Muscle of back (tissue), 13 donors: ENCODE measurements at places on chromosomes 1 and 21.

GRCh38 chr1:60678391-60678790, 404.0 kb upstream of the NFIA start:
- DNase-seq = no peak

DNA sequence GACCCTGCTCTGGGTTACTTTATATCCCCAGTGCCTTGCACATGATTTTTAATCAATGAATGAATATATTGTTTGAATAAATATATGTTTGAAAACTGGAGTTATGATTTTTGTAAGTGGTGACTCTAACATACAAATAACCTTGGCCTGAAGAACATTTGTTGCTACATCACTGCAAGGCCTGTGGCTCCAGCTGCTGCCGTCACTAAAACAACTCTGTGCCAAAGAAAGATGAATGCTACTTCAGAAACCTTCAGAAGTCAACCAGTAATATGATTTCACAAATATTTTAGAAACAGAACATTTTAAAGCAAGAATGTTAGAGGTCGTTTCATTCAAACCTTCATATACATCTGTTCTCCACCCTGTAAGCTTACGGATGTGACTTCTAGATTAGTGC, 60.6 kb upstream of the SEC16B start:
- no peak for DNase-seq

DNA sequence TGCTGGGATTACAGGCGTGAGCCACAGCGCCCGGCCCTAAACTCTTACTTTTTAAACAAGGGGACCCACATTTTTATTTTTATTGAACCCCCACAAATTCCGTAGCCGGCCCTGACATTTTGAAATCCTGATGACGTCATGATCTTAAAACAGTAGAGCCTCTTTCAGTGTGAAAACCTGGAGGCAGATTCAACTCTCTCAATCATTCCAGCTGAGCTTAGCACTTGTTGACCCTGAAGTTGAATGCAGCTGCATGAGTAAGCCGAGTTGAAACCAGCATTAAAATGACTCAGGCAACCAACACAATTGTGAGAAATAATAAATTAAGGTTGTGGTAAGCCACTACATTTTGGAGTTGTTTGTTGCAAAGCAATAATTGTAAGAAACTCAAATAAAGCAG, 93.9 kb upstream of the ADGRL4 start:
- peak; percentile 6 for DNase-seq

- DNase-seq = peak; percentile 22
These were observed at the start of gene NKAIN1 for GRCh38 chr1:31239653-31240241. TSS of gene NKAIN1 (minus strand) at chr1:31239887. CDS start at chr1:31239547, 340 bp downstream.

- peak; percentile 62 for DNase-seq
These were observed 20.6 kb upstream of the PPM1J start for GRCh38 chr1:112735752-112736151.

DNA sequence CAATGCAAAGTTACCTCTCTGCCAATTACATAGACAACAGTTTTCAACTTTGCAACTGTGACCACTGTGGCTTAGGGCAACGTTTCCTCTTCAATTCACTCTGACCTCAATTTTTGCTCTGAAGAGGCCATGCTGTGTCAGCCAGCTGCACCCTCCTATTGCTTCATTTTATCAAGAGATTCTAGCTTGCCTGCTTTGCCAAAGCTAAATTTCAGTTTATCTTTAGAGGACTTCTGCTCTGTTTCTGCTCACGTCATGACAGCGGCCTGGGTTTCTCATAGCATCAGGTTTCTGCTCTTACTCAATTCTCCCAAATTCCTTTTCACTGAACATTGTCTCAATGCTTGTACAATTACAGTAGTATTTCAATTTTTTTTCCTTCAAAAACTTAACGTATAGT, 154.6 kb downstream of the PLA2G4A start:
- DNase-seq = no peak

DNA sequence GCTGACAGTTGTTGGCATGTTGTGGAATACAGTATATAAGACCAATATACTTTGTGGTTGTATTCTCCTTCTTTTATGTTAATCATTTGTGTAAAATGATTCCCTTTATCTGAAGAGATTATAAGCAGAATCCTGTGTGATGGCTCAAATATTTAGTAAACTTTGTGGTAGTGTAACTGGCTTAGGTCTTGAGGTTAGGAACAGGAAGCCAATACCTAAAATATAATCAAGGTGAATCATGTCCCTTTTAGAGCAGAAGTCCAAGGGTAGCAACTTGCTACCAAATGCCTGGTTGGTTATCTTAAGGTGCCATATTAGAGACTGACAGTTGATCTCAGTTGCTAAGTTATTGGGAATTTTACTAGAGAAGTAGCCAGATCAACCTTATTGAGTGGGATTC, 398.5 kb upstream of the ADAMTS5 start:
- DNase-seq = no peak

DNA sequence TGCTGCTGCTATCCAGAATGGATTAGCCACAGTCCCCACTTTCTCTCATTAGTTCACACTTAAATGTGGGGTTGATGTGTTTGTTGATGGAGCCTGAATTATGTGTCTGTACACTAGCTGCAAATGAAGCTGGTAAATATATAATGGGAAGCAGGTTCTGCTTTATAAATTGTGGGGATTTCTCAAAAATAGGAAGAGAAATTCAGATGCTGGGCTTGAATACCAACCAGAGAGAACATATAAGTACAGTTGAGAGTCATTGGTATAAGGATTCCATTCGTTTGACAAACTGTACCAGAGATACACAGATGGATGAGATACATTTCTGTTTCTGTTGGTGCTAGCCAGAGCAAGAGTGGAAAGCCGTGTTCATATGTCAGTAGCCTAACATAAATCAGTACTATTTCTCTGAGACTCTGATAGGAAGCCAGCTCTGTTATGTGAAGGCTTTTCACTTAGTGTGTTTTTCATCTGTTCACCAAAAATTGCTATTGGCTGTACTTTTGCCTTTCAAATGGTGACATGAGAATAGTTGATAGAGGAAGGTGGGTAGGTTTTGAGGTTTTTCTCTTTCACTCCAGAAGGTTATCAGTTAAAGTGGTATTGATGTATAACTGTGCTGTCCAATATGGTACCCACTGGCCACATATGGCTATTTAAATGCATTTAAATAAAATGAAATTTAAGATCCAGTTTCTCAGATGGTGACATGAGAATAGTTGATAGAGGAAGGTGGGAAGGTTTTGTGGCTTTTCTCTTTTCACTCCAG, 15.6 kb downstream of the SMG7 start:
- no peak for DNase-seq

DNA sequence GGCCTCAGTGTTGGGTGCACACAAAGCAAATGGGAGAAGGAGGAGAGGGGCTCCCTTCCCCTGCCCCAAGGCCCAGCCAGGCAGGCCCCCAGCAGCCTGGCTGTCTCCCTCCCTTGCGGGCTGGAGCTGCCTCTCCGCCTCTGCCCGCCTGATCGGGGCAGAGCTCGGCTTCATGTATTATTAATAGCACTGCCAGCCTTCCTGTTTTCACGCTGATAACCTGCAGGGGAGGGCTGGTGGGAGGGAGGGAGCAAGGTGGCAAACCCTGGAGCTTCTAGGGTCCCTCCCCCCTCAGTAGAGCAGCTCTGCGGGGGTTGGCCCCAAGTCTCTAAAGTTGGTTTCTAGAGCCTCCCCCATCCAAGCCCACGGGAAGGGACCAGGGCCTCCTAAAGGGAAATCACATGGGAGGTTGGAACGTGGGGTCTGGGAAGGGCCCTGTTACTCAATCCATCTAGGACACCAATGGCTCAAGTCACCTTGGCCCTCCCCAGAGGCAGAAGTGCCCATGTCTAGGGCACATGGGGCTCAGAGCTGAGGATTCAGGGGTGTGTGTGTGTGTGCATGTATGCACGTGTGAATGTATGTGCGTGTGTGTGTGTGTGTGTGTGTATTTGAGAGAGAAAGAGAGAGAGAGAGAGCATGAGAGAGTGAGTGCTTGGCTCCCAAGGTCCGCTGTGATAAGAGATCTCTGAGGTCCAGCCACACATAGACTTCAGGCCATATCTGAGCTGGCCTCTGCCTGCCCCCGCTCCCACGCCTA, 21.8 kb upstream of the POU3F1 start:
- no peak for DNase-seq

- DNase-seq = no peak
These were observed 482.1 kb upstream of the ADAMTS5 start for GRCh38 chr21:27448960-27449359.

- DNase-seq = no peak
These were observed 722.3 kb downstream of the PLA2G4A start for GRCh38 chr1:187551061-187551460.

DNA sequence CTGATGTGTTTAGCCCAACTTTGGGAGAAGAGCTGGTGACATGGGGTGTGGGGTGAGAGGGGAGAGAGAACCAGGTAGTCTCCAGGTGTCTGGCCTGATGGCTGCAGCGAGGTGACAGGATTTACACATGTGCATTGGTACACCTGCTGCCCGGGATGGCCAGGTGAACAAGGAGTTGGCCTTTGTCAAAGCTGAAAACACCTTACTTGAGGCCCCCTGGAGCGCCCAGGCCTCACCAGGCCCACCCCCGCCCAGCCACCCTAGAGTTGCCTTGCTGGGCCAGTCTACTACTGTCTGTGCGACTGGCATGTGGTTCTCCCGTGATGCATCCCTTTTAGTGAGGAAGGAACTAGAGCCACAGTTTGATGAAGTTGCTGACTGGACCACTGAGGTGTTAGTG, 90.5 kb downstream of the ADARB1 start:
- no peak for DNase-seq

GRCh38 chr1:165060285-165060793, 296.2 kb downstream of the LMX1A start:
- DNase-seq = no peak

- no peak for DNase-seq
These were observed 67.0 kb upstream of the LBR start for GRCh38 chr1:225494789-225495359.

DNA sequence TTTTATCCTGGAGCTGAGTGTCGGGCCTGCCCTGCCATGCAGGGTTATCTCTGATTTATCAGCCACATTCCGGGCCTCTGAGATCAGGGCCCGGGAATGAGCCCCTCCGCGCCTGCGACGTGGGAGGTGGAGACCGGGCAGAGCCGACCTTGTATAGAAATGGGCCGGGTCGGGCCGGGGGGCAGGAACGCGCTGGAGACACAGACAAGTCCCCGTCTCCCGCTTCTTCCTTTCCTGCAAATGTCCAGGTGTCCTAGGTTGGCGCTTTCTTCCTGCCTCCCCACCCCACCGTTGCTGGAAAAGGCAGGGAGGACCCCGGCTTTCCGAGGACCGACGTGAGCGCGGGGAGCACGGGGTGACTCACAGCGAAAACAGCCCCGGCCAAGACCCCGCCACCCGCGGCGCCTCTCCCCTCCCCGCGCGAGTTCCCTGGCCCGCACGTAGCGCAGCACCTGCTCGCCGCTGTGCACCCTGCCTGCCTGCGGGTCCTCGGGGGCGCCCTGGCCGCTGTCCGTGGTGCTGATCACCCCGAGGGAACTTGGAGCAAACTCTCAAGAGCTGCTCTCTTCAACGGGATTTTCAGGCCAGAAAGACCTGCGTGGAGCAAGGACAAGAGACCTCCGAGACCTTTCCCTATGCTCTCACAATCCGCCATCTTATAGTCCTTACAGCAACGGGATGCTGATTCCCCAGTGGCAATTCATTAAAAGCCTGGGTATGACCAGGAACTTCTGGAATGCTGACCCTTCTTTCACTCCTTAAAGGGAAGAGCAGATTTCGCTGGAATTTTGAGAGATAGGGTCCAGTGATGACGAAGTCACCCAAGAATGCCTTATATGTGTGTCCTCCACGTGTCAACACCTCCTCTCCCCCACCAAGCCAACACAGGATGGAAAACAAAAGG, 475 bp upstream of the NPPB start:
- DNase-seq = peak; percentile 72

DNA sequence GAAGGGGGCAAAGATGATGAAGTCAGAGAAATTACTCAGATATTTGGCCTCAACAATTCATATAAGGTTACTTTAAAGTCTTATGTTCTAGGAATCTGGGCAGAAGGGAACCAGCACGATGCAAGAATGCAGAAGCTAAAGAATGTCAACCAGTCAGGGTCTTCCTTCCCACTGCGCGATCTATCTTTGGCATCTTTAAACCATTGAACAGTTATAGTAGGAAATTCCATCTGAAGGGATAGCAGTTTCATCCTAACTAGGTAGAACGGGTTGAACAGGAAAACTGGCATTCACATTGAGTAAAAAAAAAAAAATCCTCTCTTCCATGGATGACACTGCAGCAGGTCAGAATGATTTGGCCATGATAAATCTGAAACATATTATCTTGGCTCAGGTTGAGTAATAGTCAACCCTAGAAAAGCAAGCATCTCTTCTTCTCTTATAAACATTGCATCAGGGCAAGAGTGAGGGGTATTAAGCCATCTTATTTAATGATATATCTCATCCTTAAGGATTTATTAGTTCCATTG, 6.3 kb downstream of the CRCT1 start:
- no peak for DNase-seq

DNA sequence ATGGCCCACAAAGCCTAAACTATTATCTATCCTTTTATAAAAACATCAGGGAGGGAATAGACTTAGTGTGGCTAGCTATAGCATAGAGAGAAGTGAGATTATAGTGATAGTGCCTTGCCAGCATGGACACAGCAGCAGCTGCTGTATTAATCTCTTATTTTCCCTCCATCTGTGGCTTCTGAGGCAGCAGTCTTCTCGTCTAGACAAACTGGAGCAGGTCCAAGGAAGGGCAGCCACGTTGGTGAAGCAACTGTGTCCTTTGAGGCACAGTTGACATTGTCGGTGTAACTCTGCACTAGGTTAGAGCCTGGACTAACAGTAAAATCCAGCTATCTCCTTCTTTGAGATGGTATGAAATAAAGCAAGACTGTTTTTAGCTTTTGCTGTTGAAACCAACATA, 131.3 kb downstream of the CACHD1 start:
- no peak for DNase-seq

DNA sequence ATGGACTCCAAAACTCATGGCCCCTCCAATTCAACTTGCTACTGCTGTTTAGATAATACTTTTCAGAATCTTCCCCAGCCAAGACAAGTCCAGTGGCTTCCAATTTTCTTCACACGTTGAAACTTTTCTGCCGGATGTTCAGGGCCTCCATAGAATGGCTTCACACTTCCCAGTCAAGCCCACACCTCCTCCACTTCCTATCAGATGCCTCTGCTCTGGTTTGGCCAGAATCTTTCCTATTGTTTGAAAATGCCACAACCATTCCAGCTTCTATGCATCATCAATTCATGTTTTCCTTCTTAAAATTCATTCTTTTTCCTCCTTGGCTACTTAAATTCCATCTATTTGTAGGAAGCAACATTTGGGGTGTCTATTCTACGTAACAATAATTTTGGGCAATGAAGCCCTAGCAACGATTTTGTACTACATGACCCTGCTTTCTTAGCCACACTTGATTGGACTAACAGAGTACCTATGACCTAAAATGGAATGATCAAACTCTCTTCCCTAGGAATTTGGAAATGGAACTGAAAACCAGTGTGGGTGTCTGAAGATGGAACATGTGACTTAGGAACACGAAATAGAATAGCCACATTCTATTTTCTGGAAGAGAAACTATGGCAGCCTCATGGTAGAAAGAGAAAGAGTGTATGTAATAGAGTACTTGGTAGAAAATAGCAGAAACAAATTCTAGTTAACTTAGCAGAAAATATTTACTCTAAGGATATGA, 74.1 kb upstream of the CNIH3 start:
- DNase-seq = no peak

GRCh38 chr21:45421846-45422775, 17.1 kb downstream of the COL18A1 start:
- DNase-seq = no peak
